Stimulated activated CD8-positive, alpha-beta memory T cell treated with anti-CD3 and anti-CD28 coated beads, Interleukin-2, amount 100 ng/mL, for 1 hour (primary cell): ENCODE measurements at places on chromosomes 12 and 14.

DNA sequence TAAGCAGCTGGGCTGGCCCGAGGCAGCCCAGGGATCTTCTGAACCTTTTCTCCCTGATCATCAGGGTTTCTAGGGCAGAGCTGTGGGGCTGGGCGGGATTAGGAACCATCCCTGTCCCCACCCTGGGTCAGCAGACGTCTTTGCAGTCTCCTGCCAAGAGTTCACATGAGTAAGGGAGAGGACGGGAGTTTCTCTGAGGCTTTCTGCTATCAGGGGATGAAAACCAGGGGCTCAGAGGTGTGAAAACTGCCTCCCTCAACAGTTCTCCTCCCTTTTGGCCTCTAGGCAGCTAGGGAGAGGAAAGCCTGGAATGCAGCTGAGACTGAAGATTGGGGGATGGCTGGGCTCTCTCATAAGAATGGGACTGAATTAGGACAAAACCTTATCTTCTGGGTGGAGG is 7.9 kb downstream of the ZNF385A start:
- no peak for DNase-seq

DNA sequence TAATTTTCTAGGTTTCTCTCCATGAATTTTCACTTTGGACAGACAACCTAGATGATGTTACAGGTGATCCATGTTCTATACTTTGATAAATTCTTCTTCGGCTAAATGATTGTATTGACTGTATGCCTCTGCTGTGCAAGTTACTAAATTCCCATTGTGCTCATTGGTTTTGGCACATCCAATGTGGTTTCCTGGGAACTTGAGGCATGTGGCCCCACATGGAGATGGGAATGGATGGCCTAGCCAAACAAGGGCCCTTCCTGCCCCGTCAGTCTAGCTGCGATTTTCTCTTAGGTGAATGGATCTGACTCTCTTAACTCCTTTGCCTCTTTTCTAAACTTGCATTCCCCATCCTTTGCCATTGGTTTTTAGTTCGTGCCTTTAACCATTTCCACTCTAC is 186.2 kb downstream of the PELI2 start:
- no peak for DNase-seq

DNA sequence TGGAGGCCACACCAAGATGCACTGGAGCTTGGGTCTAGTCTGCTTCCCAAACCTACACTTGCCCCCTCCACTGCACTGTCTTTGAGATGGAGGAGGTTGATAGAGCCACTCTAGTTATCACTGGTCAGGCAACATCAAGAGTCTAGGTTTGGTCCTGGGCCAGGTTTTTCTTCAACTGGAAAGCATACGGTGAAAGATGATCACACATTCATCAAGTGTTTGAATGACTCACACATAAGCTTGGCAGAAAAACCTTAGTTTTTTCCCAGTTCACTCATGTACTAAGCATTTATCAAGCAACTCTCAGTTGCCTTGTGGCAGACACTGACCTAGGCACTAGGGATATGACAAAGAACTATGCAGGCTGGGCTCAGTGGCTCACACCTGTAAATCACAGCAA is 84.5 kb downstream of the PLEKHG3 start:
- DNase-seq, result no peak

DNA sequence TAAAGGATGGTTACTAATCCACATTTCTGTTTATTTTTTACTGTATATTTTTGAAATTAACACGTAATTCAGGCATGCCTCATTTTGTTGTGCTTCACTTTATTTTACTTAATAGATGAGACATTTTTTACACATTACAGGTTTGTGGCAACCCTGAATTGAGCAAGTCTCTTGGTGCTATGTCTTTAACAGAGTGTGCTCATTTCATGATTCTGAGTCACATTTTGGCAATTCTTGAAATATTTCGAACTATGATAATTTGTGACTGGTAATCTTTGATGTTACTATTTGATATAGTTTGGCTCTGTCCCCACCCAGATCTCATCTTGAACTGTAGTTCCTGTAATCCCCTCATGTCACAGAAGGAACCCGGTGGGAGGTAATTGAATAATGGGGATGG is 1120.5 kb upstream of the FLRT2 start:
- DNase-seq, result no peak

GRCh38 chr12:1445807-1446206 is 148.6 kb downstream of the FBXL14 start:
- DNase-seq, result no peak

DNA sequence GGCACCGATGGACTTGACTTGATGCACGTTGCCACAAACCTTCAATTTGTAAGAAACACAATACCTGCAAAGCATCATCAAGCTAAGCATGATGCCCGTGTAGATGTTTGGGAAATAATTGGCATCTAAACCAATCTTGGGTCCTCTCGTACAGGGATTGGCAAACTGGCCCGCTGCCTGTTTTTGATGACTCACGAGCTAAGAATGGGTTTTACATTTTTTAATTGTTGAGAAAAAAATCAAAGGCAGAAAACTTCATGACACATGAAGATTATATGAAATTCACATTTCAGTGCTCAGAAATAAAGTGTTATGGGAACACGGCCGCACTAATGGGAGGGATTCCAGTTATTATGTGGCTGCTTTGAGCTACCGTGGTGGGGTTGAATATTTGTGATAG is 10.9 kb downstream of the MTA1 start:
- no peak for DNase-seq

DNA sequence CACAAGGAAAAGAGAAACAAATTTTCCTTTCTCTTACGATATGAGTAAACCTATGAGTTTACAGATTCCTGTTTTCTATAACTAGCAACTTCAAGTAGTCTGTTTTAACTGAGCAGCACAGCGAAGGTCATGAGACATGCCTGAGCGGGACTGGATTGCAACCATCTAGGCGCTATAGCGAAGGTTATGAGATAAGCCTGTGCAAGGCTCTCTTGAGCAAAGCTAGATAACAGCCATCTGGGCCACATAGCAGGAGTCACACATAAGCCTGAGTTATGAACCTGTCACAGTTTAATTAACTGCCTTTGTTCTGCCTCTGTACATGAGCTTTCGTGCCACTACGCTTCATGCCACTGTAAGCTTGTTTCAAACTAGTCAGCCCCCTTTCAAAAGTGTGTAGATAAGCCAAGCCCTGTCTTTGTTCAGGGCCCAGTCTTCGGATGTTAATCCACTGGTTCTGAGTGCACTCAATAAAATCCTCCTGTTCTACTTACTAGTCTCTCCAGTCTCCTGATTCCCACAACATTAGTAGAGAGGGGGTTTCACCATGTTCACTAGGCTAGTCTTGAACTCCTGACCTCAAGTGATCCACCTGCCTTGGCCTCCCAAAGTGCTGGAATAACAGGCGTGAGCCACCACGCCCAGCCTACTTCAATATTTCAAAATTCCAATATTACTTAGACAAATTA is 47.1 kb downstream of the SEC23A start:
- no peak for DNase-seq

DNA sequence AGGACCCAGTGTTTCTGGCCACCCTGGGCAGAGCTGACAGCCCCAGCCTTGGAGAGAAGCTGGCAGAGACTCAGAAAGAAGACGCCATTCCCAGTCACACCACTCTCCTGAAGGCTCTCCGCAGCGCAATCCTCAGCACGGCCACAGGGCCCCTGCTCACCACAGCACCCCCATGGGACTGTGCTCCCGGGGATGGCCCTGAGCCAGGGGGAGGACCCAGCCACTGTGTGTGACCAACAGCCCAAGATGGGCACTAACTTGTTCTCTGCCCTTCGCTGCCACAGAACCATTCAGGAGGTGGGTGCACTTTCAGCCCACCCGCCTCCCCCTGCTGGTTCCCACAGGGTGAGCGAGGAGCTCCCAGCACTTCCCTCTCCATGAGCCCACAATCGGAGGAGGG is 57.1 kb downstream of the CCNK start:
- no peak for DNase-seq

DNA sequence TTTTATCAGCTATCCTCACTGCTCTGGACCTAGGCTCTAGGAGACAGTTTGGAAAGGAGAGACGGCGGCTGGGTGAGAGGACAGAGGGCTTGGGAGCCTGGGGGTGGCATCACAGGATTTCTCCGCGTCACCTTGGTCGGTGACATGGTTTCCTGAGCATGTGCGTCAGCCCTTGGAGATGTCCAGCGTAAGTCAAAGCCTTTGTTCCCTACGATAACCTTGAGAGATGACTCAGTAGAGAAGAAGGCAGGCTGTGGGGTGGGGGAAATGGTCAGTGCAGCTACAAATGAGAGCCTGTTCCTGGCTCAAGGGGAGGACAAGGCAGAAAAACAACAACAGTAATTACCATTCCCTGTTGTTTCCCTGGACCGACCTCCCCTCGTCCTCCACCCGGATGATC is 90.2 kb upstream of the TBX3 start:
- DNase-seq, result no peak

- DNase-seq, result no peak
Observed at GRCh38 chr12:54416687-54417603, 2.1 kb downstream of the ITGA5 start.

GRCh38 chr12:120235369-120236323 is 29.9 kb downstream of the PXN start:
- DNase-seq, result no peak

DNA sequence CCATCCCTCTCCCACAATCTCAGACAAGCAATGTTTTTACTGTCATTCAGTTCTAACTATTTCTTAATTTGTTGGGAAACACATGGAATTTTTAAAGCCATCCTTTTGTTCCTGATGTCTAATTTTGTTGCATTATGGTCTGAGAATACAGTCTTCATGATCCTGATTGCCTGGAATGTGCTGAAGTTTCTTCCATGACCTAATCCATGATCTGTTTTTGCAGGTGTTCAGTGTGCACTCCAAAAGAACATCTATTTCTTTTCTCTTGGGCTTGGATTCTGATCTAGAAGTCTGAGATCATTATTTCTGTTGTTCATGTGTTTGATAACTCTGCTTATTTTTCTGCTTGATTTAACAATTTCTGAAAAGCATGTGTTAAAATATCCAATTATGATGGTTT is 43.2 kb upstream of the PHC1 start:
- DNase-seq, result no peak

GRCh38 chr14:91613459-91614112 is 103.5 kb upstream of the PPP4R3A start:
- no peak for DNase-seq

DNA sequence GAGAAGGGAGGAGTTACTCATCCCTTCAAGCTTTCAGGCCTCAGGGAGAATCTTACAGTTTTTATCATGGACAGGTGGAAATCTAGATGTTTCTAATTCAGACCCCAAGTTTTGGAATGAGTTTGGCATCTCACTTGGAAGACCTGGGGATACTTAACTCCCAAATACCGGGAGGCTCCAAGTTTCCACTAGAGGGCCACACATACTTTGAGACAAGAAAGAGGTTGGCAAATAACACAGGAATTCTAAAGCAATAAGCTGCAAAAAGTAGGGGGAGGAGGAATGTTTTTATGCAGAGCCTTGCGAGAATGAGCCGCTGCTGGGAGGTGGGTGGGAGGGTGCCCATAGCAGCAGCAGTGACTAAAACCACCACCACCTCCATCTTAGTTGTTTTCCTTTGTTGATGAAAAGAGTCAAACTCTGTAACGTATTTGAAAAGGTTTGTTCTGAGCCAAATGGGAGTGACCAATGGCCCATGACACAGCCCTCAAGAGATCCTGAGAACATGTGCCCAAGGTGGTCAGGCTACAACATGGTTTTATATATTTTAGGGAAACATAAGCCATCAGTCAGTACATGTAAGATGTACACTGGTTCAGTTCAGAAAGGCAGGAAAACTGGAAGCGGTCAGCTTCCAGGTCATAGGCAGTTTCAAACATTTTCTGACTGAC is 34.2 kb upstream of the RNASE1 start:
- DNase-seq, result no peak

DNA sequence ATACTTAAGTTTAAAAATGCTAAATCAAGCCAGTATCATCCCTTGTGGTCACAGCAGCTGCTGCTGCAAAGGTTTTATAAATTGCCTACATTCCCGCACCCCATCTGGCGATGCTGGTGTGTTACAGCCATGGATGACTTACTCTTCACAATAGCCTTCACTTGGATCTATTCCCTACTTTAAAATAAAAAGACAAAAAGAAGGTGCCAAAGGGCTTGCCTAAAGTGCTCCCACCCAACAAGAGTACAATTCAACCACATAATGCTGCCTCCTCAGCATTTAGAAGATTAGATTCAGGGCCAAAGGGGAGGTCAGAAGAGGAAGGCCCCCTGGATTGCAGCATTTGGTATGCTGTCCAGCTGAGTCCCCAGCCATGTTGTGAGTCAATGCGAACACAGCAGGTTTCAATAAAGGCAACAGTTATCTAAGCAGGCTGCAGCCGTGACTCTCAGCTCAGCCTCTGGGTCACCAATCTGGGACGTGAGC is 176.1 kb downstream of the DAD1 start:
- no peak for DNase-seq

DNA sequence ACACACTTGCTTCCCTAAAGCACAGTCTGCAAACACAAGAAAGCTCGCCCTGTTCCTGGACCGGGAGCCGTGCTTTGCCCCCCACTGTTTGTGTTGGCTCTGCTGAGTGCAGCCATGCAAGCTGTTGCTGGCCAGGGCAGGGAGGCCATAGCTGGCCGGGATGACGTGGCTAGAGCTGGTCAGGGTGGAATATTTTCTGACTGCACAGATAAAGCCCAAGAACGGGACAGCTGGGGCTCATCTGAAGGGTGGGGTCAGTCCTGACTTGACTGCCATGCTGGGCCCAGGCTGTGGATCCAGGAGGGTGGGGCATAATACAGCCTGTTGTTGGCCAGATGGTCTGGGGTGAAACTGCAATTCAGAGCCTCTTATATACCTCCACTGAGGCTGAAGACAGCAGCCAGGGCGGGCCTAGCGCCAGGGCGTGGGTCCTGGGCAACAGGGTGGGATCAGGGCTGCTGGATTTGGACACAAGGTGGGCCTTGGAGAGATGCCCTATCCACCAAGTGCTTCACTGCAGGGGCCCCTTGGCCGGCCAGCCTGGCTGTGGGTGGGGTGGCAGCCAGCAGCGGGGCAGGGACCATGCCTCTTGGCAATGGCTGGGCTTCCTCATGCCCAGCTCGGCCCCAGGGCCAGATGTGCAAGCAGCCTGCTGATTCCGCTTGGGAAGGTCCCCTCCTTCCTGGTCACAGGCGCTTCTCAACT is 14.8 kb downstream of the KMT5A start:
- no peak for DNase-seq

DNA sequence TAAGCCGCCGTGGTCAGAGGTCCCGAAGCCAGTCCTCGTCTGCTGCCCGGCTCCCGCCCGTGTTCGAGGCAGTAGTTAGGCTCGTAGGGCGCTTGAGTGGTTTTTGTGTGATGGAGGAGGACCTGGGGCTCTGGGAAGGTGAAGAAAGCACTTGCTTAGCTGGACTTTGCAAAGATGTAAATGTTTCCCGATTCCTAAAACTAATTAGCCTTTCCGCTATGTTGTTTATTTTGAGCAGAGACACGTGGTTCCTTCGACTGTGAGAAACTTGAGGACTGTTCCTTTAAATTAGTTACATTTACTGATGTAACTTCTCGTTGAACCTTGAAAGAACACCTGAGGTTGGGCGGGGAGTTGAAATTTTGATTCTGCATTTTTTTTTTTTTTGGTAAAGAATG is 33.9 kb downstream of the MIA2 start:
- no peak for DNase-seq

DNA sequence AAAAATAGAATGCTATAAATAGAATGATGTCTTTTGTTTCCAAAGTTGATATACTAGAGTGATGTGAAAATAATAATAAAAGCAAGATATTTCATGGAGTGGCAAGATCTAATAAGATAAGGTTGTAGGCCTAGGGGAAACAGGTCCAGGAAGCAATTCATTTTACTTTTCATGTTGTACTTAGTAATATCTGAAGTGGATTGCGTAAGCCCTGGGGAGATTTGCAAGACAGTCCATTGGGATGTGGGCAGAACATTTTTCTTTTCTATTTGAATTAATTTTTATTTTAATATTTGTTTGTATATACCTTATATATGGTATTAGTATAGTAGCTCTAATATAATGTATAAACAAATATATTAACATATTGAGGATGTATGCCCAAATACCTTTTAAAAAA is 7.5 kb downstream of the NUBPL start:
- no peak for DNase-seq
